ENCODE measurements at places on chromosomes 16 and 17. TPM values are rescaled to one million over a fixed set of nuclear protein-coding genes. Genes with fewer than 3 reads are reported as not detected.
A peak's percentile ranks its signal among the peaks of the same experiment; 100 is the strongest.

PLD6 gene
- total RNA-seq, result 1.8 TPM

DNA sequence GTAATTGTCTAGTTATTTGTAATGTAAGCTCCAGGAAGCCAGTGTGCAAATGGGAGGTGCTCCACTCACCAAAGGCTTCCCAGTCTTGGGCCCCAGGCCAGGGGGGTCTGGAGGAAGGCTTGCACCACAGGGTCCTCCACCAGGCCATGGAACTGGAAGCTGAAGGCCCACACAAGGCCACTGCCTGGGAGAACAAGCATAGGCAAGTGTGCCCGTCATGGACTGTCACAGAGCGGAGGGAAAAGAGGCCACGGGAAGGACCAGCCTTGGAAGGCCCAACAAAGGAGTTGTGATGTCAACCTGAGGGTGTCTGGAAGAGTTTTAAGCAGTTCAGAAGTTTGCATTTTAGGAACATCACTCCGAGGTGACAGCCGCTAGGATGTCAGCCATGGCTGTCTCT lies 3.0 kb upstream of the SRRM2 start:
- DNase-seq, result no peak

- DNase-seq, result peak; percentile 12
Measured at GRCh38 chr17:44788139-44788538, 29.4 kb downstream of the ADAM11 start.

ADAM11 gene
- total RNA-seq, result 1.4 TPM

ZG16 gene
- 0.12 TPM for total RNA-seq

GRCh38 chr17:74430706-74431567 lies 951 bp upstream of the GPRC5C start:
- peak; percentile 94 for DNase-seq

DNA sequence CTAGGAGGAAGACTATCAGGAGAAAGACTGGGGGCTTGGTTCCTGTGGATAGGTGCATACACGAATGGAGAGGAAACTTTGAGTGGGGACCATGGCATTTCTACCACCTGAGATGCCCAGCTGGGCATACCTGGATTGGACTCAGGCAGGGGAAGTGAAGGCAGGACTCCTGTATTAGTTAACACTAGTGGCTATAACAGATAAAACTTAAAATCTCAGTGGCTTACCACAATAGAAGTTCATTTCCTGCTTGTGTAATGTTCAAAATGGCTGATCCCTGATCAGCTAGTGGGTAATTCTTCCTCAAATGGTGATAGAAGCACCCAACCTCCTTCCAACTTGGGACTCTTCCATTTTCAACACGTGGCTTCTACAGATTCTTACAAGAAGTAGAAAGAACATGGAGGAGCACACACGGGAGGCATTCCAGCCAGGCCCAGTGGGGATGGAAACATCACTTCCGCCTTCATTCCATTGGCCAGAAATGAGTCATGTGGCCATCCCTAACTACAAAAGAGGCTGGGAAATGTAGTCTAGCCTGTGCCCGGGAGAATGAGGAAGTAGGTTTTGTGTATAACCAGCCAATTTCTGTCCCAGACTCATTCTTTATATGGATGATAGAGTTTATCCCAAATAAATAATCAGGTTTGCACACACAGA lies 112.1 kb downstream of the UTP18 start:
- DNase-seq, result no peak

TSNAXIP1 gene
- total RNA-seq, result 1.1 TPM

DNASE1L2 gene
- total RNA-seq, result 0.39 TPM

- no peak for DNase-seq
Measured at GRCh38 chr17:2485543-2485942, 26.1 kb downstream of the METTL16 start.
